ENCODE measurements at places on chromosomes 7 and 10. TPM values are rescaled to one million over a fixed set of nuclear protein-coding genes. Genes with fewer than 3 reads are reported as not detected.

The IKZF1 gene
- total RNA-seq = not detected

The UMAD1 gene
- total RNA-seq = 6.8 TPM

The VWDE gene
- total RNA-seq = not detected

The PRSS1 gene
- not detected for total RNA-seq

The MARVELD1 gene
- total RNA-seq = 38.7 TPM

The AKAP9 gene
- 15.9 TPM for total RNA-seq

The UNC5B gene
- 3.3 TPM for total RNA-seq

The LRRC17 gene
- total RNA-seq = 3.3 TPM

The ELN gene
- total RNA-seq = 1.8 TPM

The NOS3 gene
- 25.3 TPM for total RNA-seq

The PNLIP gene
- total RNA-seq = not detected

The LMOD2 gene
- total RNA-seq = not detected

The TMEM273 gene
- 3.1 TPM for total RNA-seq

The SYT15 gene
- 0.20 TPM for total RNA-seq

The JAKMIP3 gene
- total RNA-seq = not detected

The FKBP6 gene
- not detected for total RNA-seq

The LRRC18 gene
- total RNA-seq = not detected

The KNDC1 gene
- total RNA-seq = 0.13 TPM

The FBXO24 gene
- total RNA-seq = not detected

The SPDYE16 gene
- total RNA-seq = not detected

The HECW1 gene
- not detected for total RNA-seq

The CRTAC1 gene
- 0.74 TPM for total RNA-seq

The UNCX gene
- total RNA-seq = not detected

The HOXA3 gene
- total RNA-seq = 11.0 TPM

The ENO4 gene
- total RNA-seq = not detected

The HOXA11 gene
- 4.0 TPM for total RNA-seq

The SEMA3D gene
- total RNA-seq = 3.2 TPM

The TCERG1L gene
- total RNA-seq = not detected

The ASZ1 gene
- total RNA-seq = not detected

The ARHGEF35 gene
- total RNA-seq = 0.73 TPM

The SYT15B gene
- not detected for total RNA-seq

The STEAP4 gene
- total RNA-seq = not detected

The NME8 gene
- not detected for total RNA-seq

The DENND2A gene
- 0.15 TPM for total RNA-seq

The LOXL4 gene
- total RNA-seq = 9.1 TPM

The IQUB gene
- 0.69 TPM for total RNA-seq

Measured in mammary microvascular endothelial cell (primary cell).